Purkinje cell (primary cell): ENCODE measurements at places on chromosomes 1 and 21. TPM values are rescaled to one million over a fixed set of nuclear protein-coding genes. Genes with fewer than 3 reads are reported as not detected.

The RAP1GAP gene
- 6.6 and 9.3 TPM in 2 replicates for polyA plus RNA-seq

The FNDC10 gene
- 1.5 and 1.9 TPM in 2 replicates for polyA plus RNA-seq

The ADGRL4 gene
- 0.76 and 3.2 TPM in 2 replicates for polyA plus RNA-seq

The SYT14 gene
- 9.6 and 10.3 TPM in 2 replicates for polyA plus RNA-seq

The SYPL2 gene
- not detected in 2 replicates for polyA plus RNA-seq

The ANKRD34A gene
- 8.1 and 10.7 TPM in 2 replicates for polyA plus RNA-seq
